NCI-H1105 treated with DMSO at 0.1 percent for 48 hours (cell line): ENCODE measurements at places on chromosomes 13 and 19.

GRCh38 chr13:113596321-113597200 lies 12.0 kb downstream of the TFDP1 start:
- no peak for DNase-seq

DNA sequence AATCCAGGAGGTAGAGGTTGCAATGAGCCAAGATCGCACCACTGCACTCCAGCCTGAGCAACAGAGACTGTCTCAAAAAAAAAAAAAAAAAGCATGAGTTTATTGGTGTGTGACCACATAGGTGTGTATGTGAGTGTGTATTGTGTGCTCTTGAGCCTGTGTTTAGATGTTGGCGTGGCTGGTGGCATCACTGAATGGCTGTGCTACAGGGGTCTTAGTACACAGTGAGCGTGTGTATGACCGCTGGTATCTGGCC lies 2.5 kb downstream of the SLC1A5 start:
- DNase-seq = no peak

DNA sequence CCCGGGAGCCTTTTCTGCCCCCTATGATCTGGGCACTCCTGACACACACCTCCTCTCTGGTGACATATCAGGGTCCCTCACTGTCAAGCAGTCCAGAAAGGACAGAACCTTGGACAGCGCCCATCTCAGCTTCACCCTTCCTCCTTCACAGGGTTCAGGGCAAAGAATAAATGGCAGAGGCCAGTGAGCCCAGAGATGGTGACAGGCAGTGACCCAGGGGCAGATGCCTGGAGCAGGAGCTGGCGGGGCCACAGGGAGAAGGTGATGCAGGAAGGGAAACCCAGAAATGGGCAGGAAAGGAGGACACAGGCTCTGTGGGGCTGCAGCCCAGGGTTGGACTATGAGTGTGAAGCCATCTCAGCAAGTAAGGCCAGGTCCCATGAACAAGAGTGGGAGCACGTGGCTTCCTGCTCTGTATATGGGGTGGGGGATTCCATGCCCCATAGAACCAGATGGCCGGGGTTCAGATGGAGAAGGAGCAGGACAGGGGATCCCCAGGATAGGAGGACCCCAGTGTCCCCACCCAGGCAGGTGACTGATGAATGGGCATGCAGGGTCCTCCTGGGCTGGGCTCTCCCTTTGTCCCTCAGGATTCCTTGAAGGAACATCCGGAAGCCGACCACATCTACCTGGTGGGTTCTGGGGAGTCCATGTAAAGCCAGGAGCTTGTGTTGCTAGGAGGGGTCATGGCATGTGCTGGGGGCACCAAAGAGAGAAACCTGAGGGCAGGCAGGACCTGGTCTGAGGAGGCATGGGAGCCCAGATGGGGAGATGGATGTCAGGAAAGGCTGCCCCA lies 8.5 kb upstream of the CEACAM7 start:
- no peak for DNase-seq

- no peak for DNase-seq
These were observed 106.4 kb downstream of the FGF14 start for GRCh38 chr13:102295316-102296048.

DNA sequence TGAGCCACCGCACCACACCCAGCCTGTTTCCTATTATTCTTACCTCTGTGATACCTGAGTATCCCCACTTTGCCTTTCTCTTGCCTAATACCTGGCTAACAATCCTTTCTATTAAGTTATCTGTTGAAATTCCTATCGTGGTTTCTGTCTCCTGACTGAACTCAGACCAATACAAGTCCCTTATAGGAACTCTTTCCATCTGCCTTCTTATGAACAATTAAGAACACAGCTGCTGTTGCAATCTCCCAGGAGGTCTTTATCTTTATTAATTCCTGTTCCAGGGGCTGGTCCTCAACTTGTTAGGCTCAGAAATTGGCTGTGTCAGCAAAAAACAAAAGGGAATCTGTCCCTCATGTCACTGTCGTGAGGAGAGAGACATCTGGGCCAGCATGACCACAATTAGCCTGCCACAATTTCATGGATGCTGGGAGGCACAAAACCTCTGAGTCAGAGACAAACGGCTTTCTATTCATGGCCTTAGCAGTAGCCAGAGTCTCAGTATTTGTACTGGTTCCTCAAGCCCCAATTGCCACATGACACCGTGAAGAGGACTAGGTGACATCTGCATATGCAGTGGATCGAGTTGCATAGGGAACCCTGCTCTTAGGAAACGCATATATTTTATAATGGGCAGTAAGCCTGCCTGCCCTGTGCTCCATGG lies 58.2 kb downstream of the NUFIP1 start:
- no peak for DNase-seq

GRCh38 chr13:40609972-40610726 lies 56.3 kb downstream of the FOXO1 start:
- DNase-seq = no peak

- DNase-seq = no peak
These were observed 37.9 kb upstream of the HTR2A start for GRCh38 chr13:46934749-46935148.

GRCh38 chr19:9498183-9498902 lies at the start of gene ZNF560:
TSS of gene ZNF560 (minus strand) at chr19:9498616. CDS start at chr19:9475313, 23,303 bp downstream.
- DNase-seq = no peak

DNA sequence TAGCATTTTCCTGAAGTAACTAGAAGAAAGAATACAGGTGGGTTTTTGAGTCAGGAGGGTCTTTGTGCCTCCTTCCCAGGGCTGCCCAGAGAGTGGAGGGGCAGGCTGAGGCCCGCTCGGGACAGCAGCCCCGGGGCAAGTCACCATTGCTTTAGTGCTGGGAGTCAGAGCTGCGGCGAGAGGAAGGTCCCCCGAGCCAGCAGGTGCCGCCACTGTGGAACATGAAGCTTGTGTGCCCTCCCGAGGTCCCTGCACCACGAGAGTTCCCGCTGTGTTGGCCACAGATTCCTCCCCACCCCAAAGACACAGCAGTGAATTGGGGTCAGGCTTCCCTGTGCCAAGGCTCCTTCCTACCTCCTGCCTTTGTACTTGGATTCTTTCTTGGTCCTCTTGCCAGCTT lies 50.9 kb upstream of the TEX29 start:
- DNase-seq = no peak

DNA sequence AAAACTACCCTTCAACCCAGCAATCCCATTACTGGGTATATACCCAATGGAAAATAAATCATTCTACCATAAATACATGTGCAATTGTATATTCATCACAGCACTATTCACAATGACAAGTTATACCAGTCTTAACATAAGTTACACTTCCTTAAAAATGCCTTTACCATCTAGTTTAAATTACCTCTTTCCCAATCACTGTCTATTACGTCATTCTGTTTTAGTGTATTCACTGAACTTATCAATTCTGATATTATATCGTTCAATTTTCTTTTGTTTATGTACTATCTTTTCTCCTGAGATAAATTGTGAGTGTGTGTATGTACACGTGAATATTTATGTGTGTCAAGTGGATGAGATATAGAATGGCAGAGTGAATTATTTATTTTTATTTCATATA lies 1416.8 kb downstream of the OLFM4 start:
- no peak for DNase-seq

DNA sequence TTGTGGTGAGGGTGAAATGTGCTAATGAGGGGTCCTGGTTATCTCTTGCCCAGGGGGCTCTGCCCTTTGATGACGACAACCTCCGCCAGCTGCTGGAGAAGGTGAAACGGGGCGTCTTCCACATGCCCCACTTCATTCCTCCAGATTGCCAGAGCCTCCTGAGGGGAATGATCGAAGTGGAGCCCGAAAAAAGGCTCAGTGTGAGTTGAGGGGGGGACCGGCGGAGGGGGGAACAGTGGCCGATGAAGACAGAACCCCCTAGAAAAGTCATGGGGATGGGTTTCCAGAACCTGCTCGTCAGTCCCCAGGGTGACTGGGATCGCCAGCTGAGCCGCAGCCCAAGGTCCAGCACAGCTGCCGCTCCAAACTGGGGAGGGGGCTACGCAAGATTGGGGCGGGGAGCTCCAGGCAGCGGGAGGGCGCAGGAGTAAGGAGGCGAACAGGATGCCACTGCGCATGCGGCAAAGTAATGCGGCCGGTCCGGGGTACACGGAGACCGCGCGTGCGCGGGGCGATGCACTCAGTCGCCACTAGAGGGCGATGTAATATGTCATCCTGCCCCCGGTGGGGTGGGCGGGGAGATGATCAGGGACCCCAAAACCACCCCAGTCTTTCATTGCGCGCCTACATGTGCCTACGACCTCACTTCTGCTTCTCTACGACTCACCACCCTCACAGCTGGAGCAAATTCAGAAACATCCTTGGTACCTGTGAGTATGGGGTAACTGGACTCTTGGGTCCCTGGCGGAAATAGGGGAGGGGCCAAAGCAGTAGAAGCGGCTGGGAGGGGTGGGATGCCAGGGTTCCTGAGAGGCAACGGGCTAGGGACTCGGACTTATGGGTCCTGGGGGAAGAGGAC lies 17.9 kb downstream of the BRSK1 start:
- DNase-seq = peak; percentile 86

DNA sequence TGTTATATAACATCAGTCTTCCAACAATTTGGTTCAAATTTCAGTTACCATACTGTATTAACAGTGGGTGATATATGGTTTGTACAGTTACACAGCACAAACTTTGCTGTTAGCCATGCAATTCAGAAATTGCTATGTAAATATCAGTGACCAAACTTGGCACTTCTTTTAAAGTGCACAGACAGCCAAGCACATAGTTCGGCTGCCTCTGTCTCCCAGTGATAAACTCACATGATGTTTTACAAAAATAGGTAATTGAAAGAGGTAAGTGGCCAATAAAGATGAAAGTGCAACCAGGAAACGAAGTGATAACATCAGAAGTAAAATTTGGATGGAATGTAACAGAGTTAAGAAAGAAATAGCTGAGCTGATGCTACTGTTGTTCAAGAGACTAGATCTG lies 143.9 kb downstream of the PCDH9 start:
- DNase-seq = no peak

DNA sequence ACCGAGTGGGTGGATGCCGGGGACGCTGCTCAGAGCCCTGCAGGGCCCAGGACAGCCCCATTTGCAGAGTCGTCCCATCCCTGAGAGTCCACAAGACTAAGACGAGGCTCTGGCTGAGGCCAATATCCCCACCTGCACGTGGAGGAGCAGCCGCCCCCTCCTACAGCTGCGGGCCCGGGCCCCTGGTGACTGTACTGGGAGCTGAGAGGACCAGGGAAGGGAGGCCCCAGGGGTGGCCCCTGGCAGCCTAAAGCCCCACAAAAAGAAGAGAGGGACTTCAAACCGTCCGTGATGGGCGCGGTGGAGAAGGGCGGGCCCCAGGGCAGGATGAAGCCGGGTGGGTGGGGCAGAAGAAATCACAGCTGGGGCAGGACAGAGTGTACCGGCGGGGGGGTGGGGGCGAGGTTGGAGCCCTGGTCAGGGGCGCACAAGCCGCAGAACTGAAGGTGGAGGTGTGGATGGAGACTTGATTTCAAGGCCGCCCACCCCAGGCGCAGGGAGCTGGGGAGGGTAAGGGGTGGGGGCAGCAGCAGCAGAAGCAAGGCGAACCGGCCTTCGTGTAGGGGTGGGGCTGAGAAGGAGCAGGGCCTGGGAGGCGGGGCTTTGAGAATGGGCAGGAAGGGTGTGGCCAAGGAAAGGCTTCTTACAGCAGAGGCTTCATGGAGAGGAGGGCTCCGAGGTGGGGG lies 12.9 kb downstream of the CFD start:
- DNase-seq = peak; percentile 65

- no peak for DNase-seq
These were observed 151.4 kb upstream of the RNF113B start for GRCh38 chr13:98328511-98328910.

DNA sequence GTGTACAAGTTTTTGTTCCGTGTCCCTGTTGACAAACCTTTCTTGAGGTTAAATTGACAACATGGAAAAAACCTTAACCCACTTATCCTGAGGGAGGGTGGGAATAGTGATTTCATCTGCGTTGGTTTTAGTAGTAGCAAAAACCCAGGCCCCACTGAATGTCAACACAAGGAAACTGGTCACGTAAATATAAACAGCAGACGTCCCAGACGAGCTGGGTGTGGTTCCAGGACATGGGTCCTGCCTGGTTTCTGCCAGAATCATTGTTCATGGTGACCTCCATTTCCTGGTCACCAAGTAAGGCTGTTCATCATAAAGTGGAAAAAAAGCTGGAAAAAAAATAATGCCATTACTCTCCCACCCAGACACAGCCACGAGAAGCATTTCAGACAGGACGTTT lies 16.9 kb upstream of the F2RL3 start:
- DNase-seq = no peak

DNA sequence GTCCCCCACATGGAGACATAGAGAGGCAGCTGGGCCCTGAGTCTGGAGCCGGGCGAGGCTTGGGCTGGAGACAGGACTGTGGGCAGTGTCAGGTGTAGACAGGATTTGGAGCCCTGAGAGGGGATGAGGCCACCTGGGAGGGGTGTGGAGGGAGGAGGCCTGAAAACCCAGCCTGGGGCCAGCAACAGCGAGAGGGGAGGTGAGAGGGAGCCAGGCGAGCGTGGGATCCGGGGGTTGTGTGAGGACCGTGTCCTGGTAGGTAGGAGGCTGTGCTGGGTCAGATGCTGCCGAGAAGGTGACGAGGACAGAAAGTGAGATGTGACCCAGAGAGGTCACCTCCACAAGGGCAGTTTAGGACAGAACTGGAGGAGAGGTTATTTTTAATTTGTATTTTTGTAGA lies 7.4 kb downstream of the MPND start:
- DNase-seq = no peak

DNA sequence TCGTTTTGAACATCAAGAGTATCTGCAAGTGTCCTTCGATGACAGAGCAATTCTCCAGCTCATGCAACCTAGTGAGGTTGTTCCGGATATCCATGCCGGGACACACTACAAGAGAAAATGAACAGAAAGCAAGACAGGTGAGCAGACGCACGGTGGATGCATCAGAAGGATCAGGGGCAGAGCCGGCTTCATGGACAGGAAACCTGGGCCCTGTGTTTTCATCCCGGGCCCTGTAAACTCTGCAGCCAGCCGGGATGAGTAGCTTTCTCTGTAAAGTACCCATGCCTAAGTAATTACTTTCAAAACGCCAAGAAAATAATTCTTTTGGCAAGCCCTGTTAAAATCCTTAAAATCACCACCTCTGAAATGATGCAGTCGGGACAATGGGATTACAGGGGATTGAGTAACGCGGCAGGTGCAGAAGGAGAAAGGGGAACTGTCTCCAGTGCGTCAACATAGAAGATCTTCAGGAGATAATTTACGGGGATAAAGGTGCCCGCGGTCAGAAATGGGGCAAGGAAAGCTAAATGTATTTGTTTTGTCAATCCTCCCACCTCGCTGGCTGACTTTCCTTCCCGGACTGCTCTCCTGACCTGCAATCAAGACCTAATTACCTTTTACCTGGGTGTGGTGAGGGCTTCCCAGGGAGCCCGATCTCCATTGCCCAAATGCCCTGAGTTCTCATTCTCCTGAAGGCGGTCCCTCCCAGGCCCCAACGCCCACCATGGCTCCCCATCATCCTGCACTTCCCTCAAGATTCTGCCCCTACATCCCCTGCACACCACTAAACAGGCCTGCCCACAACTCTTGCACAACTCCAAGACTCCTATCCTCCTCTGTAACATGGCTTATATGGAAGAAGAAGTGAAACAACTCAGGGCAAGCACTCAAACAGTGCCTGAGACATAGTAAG lies 26.2 kb downstream of the INSR start:
- DNase-seq = no peak
